ENCODE measurements at places on chromosomes 12 and 14.

- no peak for DNase-seq
Observed at GRCh38 chr14:94460631-94461416, 8.2 kb upstream of the SERPINA11 start.

- no peak for DNase-seq
Observed at GRCh38 chr14:54489318-54489683, 521 bp upstream of the GMFB start.

GRCh38 chr12:38771871-38772270 lies 133.5 kb downstream of the CPNE8 start:
- no peak for DNase-seq

DNA sequence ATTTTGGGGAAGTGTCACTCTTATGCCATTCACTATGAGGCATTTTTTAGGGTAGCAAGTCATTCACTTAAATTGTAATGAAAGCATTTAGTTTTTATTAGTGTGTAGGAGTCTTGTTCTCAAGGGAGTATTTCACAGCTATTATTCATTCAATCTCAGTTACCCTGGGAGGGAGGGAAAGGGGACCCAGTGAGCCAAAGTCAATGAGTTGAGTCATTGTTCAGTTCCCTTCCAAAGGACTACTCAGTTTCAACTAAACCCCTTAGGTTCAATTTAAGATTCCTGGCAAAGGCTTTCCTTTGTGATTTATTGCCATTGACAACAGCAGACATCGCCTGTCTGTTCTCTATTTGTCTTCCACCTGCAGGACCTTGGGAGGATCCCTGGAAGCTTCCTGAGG lies 29.3 kb upstream of the RASSF8 start:
- no peak for DNase-seq

- no peak for DNase-seq
Observed at GRCh38 chr12:1890119-1890703, 28.2 kb downstream of the CACNA2D4 start.

DNA sequence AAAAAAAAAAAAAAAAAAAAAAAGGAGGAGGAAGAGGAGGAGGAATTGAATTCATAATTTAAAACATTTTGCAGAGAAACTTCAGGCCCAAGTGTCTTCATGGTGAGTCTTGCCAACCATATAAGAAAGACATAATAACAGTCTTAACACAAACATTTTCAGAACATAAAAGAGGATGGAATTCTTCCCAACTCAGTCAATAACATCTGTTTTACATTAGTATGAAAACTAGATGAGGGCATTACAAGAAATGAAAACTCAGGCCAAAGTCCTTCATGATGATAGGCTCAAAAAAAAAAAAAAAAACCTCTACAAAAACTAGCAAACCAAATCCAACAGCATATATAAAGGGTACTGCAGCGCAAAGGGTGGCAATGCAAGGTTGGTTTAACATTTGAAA lies 151.6 kb downstream of the FOXA1 start:
- no peak for DNase-seq

GRCh38 chr14:91261115-91261514 lies 16.6 kb upstream of the GPR68 start:
- DNase-seq, result peak; percentile 70

GRCh38 chr14:98859301-98859700 lies 412.7 kb downstream of the BCL11B start:
- no peak for DNase-seq

DNA sequence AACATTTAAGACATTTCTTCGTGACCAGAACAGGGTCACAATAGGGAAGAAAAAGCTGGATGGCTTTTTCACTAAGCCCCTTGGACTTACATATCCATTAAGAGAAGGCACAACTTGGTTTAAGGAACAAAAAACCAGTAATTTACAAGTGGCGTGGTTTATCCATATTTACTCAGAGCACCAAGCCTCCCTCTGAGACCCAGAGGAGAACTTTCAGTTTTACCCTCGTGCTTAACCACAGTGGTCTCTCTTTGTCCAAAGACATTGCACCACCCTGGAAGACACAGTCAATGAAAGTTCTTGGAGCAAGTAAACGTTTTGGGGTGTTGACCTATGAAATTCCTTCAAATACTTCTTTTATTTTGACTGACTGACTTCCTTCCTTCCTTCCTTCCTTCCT lies 52.5 kb downstream of the SSPN start:
- DNase-seq, result no peak

GRCh38 chr12:28369483-28369882 lies 179.2 kb downstream of the CCDC91 start:
- DNase-seq, result no peak

DNA sequence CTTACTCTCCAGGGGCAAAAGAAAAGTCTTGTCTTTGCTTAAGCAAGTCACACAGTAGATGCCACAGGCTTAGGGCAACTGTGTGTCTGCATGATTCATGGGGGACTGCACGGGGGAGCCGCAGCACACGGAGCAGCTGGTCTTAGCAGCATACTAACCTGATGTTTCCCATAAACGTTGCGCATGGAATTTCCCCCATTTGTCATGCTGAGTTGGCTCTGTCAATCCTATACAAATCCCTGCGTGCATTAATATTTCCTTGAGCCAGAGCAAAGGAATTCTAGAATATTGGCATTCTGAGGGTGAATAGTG lies 71.2 kb downstream of the SAMD4A start:
- DNase-seq, result no peak

- DNase-seq, result no peak
Observed at GRCh38 chr14:38724621-38725020, 378.4 kb downstream of the SEC23A start.

GRCh38 chr12:65430006-65430405 lies 151.5 kb downstream of the MSRB3 start:
- no peak for DNase-seq

GRCh38 chr12:9122091-9122609 lies 6.4 kb upstream of the A2M start:
- no peak for DNase-seq

- no peak for DNase-seq
Observed at GRCh38 chr12:21823581-21823980, 49.1 kb upstream of the KCNJ8 start.

DNA sequence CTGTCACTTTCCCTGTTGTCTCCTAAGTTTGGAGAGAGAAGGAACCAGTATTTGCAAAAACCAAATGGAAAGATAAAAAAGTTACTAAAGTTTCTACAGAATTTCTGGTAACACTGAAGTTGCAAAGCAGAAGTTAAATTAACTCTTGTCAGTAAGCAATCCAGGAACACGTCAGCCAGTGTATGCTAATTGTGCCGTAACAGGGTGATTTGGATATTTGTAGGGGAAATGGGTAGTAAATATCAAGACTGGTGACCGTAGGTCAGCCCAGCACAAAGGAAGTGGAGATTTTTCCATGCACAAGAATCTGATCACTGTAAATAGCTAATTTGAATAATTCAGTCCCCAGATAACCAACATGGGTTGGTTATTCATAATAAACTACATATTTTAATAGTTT lies 2.3 kb downstream of the CDKN1B start:
- DNase-seq, result no peak

GRCh38 chr12:41983394-41983793 lies 161.3 kb downstream of the GXYLT1 start:
- no peak for DNase-seq

GRCh38 chr14:103536693-103537092 lies 7.7 kb downstream of the TRMT61A start:
- DNase-seq, result no peak

- DNase-seq, result no peak
Observed at GRCh38 chr14:74389980-74390379, 36.0 kb downstream of the SYNDIG1L start.

GRCh38 chr12:2825132-2825531 lies 9.7 kb downstream of the NRIP2 start:
- DNase-seq, result no peak

DNA sequence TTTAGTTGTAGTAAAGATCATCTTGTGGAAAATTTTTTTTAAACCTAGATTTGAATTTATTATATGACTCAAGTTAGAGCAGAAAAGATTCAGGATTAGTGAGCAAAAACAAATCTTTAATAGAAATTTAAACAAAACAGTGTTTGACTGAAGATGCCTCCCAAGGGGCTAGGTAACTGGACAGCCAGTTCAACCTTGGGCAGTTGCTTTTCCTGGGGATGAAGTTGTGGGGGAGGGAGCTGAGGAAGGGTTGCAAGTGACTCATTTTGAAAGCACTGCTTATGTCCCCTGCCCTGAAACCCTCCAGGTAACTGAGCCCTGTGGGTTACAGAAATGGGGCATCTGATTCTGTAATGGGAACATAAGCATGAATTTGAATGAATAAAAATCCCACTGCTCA lies 13.1 kb downstream of the CFAP54 start:
- peak; percentile 18 for DNase-seq

GRCh38 chr12:95229636-95230035 lies 12.0 kb downstream of the VEZT start:
- DNase-seq, result no peak

GRCh38 chr12:71018682-71019081 lies 98.1 kb upstream of the PTPRR start:
- no peak for DNase-seq

- no peak for DNase-seq
Observed at GRCh38 chr12:67911275-67911600, 78.0 kb upstream of the IFNG-AS1 start.

Measured in stimulated activated naive CD8-positive, alpha-beta T cell treated with anti-CD3 and anti-CD28 coated beads, Interleukin-15, Interleukin-2, amounts not matched to agents 100 U/mL and 50 U/mL, for 24 hours (primary cell).